Fibroblast of skin of back (primary cell): ENCODE measurements at places on chromosomes 11 and 22.

DNA sequence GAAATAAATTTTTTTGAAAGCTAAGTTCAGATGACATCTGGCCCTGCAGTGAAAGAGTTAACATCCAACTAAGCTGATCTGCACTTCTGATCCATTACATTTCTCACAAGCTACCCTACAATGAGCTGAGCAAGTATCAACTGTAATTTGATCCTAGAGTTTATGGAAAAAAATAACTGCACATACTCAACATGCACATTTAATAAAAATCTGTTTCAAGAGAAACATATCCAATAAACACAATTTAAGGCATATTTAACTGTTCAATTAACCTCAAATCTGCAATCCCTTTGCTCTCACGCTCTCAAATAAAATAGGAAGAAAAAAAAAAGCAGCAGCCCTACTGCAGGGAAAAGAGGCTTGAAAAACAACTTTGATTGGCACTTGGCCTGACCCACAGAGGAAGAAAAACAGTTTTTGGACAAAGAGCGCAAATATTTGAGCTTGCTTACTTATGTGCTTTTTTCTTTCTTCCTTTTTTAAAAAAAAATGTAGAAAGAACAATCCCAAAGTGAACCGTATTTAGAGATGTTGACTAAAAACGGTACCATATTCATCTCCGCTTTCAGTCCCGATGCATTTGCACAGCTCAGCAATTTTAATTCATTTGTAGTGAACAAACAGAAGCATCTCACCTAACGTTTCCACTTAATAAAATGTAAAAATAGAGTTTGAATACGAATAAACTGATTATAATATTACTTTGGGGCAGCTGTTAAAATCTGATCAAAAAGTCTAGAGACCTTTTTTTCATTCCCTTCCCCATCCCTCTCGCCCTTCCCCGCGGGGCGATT, 1.6 kb downstream of the SESN3 start:
- DNase-seq, result peak; percentile 18

GRCh38 chr11:85626496-85626895, 648 bp downstream of the DLG2 start:
- DNase-seq, result no peak

- DNase-seq, result no peak
These were observed 3.0 kb downstream of the OR52W1 start for GRCh38 chr11:6202041-6202440.

- no peak for DNase-seq
These were observed 815 bp upstream of the MS4A6A start for GRCh38 chr11:60183591-60184205.

- DNase-seq, result no peak
These were observed 9.4 kb downstream of the AGBL2 start for GRCh38 chr11:47705721-47706120.

- no peak for DNase-seq
These were observed 60.9 kb upstream of the PARVA start for GRCh38 chr11:12316432-12316831.

GRCh38 chr11:35214226-35214770, 75.3 kb downstream of the CD44 start:
- peak; percentile 78 for DNase-seq
